ENCODE measurements at places on chromosomes 11 and 22.

DNA sequence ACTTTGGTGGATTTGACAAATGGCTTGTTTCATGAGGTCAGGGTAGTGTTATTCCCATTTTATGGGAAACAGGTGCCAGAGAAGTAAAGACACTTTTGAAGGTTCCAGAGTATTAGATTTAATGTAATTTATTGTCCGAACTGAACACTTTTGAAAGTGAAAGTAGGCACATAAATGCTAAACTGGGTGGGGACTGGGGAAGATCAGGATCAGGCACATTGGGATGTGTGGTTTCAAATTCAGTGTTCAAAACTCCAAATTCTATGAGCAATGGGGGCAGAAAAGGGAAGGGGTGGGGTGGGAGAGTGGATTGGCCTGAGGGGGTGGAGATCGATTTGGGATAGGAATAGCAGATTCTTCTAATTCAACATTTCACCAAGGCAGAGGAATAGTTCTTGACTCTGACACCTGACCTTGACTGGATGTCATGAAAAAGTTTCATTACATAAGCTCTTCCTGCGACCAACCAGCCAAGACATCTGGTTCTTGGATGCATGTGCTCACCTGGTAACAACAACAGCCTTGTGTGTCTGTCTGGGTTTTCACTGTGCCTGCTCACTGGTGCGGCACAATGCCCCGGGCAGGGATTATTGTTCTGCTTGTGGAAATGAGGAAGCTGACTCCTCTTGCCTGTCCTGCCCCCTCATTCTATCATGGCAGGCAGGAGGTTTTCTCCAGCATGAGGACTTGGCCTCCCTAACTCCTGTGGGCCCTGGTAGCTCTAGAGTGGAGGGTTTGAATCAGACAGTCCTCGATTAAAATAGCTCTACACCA, 10.8 kb downstream of the PPFIBP2 start:
- no peak for DNase-seq

GRCh38 chr22:21940521-21940920, 12.1 kb downstream of the PPM1F start:
- DNase-seq, result no peak

DNA sequence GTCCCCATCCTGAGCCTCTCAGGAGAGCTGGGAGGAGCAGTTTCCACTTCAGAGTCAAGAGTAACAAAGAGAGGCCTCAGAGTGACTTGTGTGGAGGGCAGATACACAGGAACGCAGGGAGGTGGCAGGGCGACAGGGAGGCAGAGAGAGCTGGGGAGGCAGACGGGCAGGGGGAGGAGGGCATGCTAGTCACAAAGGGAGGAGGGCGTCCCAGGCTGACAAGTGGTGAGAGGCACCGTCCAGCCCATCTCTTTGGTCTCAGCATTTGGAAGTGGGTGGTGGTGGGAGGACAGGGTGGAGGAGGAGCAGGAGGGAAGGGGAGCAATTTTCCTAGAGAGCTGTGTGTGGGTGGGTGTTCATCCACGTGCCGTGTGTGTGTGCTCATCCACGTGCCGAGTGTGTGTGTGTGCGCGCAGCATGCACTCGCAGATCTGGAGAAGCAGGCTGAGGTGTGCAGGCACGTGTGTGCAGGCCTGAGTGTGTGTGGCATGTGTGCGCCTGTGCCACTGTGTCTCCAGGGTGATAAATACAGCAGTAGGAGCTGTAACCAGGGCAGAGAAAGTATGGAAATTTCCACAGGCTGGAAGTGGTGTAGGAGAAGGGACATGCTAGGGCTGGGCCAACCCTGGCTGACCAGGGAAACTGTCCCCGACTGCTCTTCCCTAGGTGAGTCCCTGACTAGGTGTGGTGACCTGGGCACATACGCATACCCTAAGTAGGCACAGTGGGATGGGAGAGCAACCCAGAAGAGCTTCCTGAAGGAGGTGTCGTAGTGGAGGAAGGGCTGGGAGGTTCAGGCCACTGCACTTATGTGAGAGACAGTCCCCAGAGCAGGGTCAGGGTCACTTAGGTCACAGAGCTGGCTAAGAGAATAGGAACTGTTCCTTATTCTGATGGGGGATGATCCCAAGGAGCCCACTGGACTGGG, 7.3 kb upstream of the PDE2A start:
- no peak for DNase-seq

DNA sequence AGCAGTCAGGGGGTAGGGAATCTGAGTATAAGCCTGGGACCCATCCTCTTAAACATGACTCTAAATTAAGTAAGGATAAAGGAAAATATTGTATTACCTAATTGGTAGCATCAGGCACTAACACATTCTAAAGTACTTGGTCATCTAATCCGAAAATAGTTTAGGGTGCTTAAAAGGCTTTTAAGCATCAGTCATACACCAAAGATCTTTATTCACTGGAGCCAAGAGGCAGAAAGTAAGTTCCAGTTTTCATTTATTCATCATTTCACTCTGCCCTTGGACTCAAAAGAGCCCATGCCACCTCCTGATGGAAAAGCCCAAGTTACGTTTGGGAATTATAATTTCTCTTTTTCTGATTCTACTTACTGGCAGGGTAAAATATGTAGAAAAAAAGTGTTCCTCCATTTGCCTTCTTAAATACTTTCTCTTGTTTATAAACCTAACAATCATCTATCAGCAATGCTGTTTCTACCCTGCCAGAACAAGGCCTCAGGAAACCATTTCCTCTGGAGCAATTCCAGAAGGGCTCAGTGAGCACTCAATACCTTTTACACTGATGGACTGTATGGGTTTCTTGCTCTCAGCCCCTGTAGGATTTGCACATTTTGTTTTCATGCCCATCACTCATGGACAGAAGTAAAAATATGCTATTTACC, 120.1 kb upstream of the SLC5A12 start:
- DNase-seq, result no peak

DNA sequence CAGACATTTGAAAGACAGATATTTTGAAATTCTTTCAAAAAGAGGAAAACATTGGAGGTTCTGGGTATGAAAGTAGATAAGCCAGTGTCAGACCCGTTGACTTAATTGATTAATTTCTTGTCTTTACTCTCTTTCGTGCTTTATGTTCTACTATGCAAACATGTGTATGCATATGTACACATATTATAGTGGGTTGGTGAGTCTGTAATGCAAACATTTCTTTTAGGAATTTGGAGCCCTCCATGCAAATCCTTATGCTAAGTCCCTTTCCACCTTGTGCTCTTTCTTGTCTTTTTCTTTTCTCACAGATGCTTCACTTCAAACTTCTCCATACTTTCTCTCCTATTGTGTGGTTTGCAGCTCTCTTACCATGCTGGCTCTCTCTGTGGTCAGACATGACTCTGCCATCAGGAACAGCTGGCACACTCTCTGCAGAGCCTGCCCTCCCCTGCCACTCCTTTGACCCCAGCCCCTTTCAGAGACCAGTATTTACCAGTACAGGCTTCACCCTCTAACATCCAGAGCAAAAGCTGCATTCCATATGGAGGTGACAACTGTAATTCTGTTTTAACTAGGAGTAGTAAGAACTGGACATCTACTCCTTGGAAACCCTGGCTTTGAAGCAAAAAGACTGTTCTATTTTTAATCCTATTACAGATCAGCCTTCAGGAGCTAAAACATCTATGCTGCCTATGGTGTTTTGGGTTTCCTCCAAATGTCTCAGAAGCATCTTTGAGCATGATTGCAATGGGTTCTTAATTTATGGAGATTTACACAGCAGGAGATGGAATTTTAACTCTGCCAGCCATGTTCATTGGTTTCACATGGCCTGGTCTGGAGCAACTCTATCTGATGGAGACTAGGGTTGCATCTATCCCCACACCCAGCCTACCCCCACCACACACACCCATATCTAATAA, 386.9 kb upstream of the FAT3 start:
- no peak for DNase-seq

DNA sequence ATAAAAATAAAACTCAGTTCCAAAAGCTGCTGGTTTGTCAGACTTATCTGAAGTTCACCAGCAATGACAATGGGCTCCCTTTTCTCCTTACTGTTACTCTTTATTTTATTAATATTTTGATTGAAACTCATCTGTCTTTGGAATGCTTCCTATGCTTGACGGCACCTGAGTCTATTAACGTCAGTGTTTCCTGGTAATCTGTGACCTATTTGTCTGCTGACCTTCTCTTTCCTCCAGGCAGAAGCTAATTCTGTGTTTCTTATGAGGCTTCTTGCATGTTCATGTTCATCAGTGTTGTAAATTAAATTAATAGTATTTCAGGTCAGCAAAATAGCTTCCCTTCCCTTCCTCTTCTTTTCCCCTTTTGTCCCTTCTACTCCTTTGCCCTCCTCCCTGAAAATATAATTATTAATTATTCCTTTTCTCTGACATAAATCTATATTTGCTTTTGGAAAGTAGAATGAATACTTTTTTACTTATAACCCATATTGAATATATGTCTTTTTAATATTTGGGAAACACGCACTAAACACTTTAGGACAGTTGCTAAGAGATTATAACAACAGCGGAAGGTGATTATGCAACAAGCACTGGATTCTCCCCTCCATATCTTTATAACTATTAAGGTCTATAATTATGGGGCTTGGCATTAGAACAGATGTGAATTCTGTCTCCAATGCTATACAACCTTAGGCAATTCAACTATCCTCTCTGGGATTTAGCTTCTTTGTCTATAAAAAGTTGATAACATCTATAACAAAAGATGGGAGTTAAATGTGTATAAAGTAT, 32.1 kb upstream of the PCF11 start:
- no peak for DNase-seq

DNA sequence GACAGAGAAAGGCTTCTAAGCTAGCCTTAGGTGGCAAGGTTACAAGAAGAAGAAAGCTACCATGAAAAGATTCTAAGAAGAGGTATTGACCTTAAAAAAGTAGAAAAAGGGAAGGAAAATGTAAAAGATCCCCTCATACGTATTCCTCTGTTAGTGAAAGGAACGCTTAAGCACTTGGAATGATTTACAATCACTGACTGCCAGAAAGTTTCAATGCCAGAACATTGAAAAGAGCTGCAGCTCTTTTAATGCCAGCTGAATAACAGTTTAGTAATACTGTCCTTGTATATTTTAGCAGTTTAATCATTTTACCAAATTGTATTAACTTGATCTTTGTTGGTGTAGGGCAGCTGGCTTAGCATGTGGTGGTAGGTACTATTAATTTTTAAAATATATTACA, 650.7 kb downstream of the FAM181B start:
- no peak for DNase-seq

GRCh38 chr11:96388891-96389719, 607 bp downstream of the CCDC82 start:
- no peak for DNase-seq

DNA sequence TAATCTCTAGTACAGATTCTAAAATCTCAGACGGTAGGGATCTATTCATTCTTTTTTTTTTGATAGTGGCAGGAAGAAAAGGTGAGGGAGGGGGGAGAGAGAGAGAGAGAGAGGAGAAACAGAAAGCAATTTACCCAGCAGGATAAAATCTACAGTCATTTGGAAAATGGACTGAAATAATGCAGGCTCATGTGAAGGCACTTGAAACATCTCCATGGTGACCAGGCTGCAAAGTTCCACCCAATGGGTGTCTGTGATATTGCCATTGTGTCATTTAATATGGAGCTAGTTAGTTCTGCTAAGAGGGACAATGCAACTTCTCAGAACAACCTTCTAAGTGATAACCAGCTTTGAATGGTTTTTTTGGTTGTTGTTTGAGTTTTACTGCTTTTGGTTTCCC, 165.2 kb upstream of the RAG2 start:
- DNase-seq, result no peak

DNA sequence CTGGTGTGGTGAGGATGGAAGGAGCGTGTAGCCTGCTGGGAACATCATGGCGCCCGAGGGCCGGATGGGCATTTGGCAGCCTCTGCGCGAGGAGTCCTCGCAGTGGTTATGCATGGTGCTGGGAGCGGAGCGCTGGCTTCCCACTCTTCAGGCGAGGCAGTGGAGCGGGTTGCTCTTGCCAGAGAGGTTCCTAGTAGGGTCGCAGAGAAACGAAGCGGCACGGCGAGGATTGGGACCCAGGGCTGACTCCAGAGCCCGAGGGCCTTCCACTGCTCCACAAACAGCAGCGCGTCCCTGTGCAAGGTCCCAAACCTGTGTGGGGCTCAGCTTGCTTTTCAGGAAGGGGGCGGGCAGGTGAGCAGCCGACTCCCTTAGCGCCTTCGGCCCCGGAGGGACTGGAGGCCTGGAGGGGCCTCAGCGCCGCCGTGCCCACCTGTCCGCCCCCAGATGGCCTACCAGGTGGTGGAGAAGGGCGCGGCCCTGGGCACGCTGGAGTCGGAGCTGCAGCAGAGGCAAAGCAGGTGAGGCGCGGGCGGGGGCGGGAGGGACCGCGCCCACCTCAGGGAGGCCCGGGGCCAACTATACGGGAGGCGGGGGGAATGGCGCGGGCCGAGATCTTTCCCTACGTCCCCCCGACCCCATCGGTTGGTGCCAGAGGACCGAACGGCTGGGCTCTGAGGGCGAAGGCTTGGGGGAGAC, 7.2 kb downstream of the ATG16L2 start:
- DNase-seq, result no peak

GRCh38 chr11:438101-438844, 3.5 kb downstream of the ANO9 start:
- DNase-seq, result no peak

DNA sequence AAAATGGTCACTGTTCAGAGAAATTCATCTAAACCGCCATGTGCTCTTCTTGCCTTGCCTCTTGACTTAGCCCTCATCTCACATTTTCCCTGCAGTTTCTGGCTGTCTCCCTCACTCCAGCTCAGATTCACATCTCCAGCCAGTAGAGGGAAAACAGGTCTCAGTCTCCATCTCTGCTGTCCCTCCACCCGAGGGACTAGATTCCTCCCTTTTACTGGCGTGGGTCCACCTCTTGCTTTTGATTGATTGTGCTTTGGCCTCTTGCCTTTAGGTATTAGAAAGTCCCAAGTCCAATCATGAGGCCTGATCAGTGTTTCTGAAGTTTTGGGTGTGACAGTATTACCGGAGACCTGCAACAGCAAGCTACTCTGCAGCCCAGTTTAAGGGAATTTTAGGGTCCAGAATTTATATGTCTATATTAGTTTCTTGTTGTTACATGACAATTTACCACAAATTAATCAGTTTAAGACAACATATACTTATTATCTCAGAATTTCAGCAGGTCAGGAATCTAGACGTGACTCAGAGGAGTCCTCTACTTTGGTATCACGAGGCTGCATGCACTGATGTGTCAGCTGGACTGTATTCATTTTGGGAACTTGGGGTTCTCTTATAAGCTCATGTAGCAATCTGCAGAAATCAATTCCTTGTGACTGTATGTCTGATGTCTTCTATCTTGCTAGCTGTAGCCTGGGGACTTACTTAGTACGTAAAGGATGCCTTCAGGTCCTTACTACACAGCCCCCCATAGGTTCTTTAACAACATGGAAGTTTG, 805.2 kb upstream of the CCDC90B start:
- no peak for DNase-seq

DNA sequence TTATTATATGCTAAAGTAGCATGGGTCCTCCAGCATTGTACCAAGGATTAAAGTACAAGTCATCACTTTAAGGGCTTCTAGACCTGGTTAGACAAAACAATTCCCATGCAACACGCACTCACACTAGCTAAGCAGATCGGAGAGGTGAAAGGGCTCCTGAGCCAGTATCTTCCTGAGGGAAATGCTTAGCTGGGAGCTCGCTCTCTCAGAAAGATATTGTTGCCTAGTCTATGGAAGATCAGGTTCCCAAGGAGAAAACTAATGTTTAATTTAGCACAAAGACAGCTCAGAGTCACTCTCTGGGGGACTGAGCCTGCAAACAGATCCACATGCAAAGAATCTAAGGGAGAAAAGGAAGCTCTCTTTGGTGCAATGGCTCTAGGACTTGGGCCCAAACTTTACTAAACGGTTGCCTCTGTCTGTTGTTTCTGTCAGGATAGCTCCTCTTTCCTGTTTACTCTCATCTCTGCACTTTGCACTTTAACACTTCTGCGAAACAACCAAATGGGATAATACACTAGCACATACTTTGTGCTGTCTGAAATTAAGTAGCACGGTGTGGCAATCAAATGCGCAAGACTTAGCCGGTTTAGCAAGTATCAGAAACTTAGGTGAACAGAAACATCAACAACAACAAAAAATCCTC, 10.7 kb downstream of the MAML2 start:
- DNase-seq, result no peak
